ENCODE measurements at places on chromosomes 1 and 21. TPM values are rescaled to one million over a fixed set of nuclear protein-coding genes. Genes with fewer than 3 reads are reported as not detected.
A peak's percentile ranks its signal among the peaks of the same experiment; 100 is the strongest.

DNA sequence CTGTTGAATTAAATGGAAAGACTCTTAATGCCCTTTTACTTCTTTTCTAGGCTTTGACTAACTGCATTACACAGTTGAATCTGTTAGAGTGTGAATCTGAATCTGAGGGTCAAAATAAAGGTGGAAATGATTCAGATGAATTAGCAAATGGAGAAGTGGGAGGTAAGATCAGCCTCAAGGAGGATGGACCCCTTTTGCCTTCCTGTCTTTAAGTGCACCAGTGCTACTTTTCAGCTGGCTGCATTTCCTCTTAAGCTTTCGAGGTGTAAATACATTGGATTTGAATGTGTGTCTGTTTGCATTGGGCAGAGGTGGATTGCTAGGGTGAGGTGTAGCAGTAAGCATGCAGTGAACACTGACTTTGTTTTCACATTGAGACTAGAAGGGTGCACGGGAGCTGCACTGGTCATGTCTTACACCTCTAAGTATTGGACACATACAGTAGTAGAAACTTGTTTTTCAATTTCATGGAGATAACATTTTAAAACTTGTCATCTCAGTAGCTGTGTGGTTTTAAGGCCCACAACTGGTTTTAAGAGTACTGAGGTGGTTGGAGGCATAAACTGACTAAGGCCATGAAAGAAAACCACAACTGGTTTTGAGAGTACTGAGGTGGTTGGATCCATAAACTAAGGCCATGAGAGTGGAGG lies 35.4 kb downstream of the MIA3 start:
- DNase-seq: no peak

DNA sequence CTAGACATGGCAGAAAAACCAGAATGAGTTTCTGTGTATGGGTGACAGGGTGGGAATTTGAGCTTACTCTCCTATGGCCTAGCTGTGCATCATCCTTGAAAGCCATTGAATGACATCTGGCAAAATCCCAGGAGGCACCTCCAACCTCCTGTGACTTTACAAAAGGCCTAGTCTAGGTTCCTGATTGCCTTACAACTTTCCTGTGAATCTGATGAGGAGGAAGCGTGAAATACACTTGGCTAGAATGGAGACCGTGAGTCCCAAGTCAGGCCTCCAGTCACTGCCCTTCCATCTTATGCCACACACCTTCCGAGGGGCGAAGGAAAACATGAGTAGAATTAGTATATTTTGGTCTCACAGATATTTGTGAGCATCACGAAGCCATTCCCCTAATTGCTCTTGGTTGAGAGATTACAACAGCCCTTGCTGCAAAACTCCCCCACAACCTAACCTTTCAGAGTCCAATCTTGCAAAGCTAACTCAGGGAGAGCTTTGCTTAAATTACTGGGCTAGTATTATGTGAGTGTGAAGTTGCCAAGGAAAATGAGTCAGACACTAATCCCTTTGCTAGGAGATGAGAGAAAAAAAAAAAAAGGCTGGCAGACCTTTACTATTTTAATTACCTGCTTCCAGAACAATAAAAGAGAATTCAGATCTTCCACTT lies 36.3 kb upstream of the PAXBP1 start:
- DNase-seq: peak; percentile 90

ADAMTSL4 gene
- 7.4 TPM for total RNA-seq

FAM72D gene
- 0.15 TPM for total RNA-seq

HES5 gene
- not detected for total RNA-seq

LEFTY2 gene
- not detected for total RNA-seq

- no peak for DNase-seq
These were observed 616.8 kb downstream of the RWDD3 start for GRCh38 chr1:95850763-95851162.

DNA sequence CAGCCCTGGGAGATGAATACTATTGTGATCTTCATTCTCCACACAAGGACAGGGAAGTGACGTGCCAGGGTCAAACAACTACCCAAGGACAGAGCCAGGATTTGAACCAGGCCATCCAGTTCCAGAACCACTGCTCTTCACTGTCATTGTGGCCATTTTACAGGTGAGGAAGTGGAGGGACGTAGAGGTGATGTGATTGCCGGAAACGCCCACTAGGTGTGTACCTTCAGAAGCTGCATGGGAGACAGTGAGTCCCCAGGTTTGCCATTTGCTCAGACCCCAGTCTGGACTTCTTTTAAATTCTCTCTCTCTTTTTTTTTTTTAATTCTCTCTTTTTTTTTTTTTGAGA lies 207.6 kb upstream of the TMEM51 start:
- DNase-seq: no peak

PRAMEF25 gene
- not detected for total RNA-seq

DCDC2B gene
- total RNA-seq: not detected

PLA2G4A gene
- 0.94 TPM for total RNA-seq

GRCh38 chr1:232590744-232591082 lies 39.2 kb downstream of the SIPA1L2 start:
- DNase-seq: no peak
